ENCODE measurements at places on chromosomes 11 and 22.
A peak's percentile ranks its signal among the peaks of the same experiment; 100 is the strongest.

DNA sequence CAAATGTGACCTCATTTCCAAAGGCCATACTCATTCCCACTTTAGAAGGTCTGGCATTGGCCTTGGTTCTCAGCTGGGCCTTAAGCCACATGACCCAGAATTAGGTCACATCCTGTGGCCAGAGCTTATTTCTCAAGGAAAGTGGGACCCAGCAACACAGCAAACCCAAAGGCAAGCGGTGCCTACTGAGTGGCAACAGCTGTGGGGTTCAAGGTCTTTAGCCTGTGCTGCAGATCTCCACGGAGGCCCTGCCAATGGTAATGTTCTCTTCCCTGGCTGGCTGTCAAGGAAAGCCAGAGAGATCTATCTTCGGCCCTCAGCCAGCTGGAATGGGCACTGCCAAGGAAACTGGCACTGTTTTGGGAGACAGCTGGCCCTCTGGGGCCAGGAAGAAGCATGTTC lies 41.5 kb upstream of the TP53I11 start:
- DNase-seq = no peak

GRCh38 chr22:27482402-27482801 lies 319.2 kb downstream of the MN1 start:
- no peak for DNase-seq

DNA sequence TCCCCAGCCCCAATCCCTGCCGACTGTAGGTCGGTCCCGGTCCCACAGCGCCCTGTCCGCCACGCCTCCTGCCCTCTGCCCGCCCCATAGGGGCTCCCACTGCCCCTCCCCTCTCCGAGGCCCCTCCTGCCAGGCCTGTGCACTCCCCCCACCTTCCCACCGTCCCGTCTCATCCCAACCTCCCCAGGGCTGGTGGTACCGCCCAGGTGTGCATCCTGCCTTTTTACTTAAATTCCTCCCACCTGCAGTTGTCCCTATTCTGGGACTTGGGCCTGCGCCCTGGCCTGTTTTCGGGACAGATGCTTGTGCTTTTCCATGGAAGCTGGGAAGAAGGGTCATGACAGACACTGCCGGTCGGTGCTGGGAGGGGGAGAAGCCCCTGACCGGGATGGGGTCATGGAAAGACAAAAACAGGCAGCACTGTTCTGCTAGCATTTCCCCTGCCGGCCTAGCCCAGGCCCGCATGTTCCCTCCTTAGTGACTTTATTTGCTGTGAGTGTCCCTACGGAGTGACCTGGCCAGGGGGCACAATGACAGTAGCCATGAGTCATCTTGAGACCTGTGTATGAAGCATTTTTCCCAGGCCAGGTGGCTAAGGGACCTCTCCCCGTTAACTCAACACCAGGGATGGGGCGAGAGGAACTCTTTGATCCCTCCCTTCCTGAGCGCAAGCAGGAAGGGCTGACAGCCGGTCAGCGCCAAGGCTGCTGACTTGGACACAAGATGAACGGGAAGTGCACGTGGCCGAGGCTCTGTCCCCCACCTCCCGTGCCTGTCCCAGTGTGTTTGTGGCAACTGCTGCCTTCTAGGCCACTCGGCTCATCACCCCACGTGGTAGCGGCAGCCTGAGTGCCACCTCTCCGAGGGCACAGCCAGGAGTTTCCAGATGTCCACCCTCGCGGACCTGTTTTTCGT lies 7.1 kb downstream of the TBX1 start:
- no peak for DNase-seq

DNA sequence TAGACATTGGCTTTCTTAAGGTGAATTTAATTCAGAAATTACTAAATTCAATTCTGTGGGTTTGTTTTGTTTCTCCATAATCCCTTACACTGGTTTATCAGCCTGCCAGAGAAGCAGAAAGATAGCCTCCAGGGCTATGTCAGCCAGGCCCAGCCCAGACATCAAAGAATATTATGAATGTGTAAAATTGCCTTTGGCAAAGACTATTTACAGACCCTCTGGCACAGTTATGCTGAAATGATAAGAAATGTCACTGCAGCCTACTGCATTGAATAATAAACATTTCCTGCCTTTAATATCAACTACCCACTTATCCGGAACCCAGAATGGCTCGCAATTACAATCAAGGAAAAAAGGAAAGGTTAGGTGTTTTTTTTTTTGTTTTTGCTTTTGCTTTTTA lies 562.5 kb upstream of the LRRC4C start:
- DNase-seq = no peak

DNA sequence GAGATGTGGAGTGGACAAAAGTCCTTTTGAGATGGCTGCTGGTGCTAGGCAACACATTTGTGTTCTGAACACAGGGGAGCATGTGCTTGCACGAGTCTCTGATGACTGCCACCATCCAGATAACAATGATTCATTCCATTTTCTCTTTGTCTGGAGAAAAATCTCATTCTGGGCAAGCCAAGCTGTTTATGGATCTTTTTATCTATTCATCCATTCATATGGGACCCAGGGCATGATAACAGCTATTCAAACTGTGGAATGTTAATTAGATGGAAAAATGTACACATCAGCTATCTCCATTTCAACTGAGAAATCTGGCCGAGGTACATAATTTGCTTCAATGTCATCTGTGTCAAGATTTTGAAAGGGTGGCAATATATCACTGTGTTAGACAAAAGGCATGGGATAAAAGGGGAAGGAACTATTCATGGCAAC lies 117.5 kb upstream of the ZBED5 start:
- DNase-seq = no peak

- DNase-seq = no peak
Measured at GRCh38 chr11:37657645-37658044, 1059.6 kb upstream of the RAG2 start.

GRCh38 chr11:125305345-125305744 lies 140.8 kb downstream of the PKNOX2 start:
- no peak for DNase-seq

DNA sequence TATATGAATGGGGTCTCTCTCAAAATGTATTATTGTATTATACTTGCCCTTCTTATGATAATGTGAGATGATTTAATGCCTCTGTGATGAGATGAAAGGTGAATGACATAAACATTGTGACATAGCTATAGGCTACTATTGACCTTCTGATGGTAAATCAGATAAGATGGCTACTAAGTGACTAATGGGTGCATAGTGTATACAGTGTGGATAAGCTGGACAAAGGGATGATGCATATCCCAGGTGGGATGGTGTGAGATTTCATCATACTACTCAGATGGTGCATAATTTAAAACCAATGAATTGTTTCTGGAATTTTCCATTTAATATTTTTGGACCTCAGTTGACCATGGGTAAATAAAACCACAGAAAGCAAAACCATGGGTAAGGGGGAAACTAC lies 243.5 kb downstream of the SBF2 start:
- DNase-seq = no peak

- DNase-seq = peak; percentile 48
Measured at GRCh38 chr11:122754553-122755322, 83.6 kb upstream of the CRTAM start.

DNA sequence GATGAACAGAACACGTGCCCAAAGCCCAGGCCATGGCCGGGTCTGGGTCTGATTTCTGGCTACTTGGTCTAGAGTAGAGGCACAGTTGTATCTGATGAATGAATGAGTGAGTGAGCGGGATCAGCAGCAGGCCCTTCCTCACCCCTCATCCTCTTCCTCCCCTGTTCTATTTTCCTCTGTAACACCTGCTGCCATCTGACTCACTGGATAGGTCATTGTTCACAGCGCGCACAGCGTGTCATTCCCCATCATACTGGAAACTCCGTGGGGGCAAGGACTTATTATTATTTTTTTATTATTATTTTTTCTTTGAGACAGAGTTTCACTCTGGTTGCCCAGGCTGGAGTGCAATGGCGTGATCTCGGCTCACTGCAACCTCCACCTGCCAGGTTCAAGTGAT lies 13.9 kb downstream of the NCF4 start:
- no peak for DNase-seq

DNA sequence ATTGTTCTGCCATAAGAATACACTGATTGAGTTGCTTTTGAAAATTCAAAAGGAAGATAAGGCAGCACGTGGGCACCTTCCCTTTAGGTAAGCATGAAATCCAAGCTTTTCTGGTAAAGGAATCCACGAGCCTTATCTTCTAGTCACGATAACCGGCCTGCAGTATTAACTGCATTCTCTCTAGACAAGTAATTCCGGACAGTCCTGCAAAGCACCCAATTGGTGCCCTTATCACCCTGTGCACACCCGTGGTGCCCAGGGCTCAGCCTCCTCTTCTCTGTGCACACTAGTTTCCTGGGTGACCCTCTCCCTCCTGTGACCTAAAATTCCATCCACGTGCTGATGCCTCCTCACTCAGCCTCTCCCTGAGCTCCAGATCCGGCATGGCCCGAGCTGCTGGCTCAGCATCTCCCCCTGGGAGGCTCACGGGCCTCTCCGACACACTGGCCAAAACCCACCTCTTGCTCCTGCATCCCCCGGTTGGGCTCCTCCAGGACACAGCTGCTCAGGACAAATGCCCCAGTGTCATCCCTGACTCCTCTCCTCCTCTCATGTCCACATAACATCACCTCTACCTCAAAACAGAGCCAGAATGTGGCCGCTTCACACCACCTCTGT lies 63.7 kb downstream of the PACSIN2 start:
- no peak for DNase-seq
